ENCODE measurements at places on chromosomes 12 and 14.

- DNase-seq: no peak
These were observed 61.8 kb downstream of the RCOR1 start for GRCh38 chr14:102654298-102654697.

- DNase-seq: no peak
These were observed 139.3 kb upstream of the LMNTD1 start for GRCh38 chr12:25692115-25693035.

GRCh38 chr12:6699989-6700645 is 498 bp downstream of the PIANP start:
- no peak for DNase-seq

GRCh38 chr12:64457923-64458322 is 6.0 kb downstream of the TBK1 start:
- no peak for DNase-seq

DNA sequence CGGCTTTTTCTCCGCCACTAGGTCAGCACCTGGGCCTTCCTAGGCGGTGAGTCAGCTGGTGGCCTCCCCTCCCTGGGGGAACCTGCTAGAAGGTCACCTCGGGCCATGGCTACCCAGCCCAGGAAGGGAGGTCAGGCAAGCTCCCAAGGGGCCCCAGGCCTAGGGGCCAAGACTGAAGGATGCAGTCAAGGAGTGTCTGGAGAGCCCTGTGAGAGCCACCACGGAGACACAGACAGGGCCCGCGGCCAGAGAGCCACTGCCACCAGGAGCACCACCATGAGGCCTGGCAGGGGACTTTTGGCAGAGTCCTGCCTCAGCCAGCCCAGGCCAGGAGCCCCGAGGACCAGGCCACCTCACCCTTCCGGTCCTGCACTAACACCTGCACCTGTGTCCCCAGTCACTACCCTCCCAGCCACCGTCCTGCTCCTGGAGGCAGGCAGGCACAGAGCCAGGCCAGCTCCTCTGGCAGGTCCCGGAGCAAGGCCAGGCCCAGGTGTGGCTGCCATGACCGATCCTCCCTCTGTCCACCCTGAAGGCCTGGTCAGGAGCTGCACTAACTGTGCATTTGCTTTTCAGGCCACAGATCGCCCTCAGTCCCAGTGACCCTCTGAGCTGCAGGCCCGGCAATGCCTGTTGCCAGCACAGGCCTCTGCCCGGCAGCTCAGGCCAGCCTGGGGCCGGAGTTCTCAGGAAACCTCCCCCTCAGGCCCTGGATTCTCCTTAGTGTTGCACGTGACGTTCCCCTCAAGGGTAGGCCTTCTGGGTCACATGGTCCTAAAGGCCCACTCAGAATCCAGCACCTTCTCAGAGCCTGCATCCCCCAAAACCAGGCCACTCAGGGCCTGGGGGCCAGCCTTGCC is 6.9 kb downstream of the PHETA1 start:
- no peak for DNase-seq

- no peak for DNase-seq
These were observed 64.4 kb downstream of the FBXL14 start for GRCh38 chr12:1529862-1530591.

- no peak for DNase-seq
These were observed 123.4 kb downstream of the BICD1 start for GRCh38 chr12:32229971-32230612.

- no peak for DNase-seq
These were observed 903 bp downstream of the PARPBP start for GRCh38 chr12:102120886-102121285.

GRCh38 chr14:93086441-93087055 is 29.2 kb downstream of the ITPK1 start:
- no peak for DNase-seq

- no peak for DNase-seq
These were observed 196.9 kb downstream of the ALG10 start for GRCh38 chr12:34219046-34219770.

DNA sequence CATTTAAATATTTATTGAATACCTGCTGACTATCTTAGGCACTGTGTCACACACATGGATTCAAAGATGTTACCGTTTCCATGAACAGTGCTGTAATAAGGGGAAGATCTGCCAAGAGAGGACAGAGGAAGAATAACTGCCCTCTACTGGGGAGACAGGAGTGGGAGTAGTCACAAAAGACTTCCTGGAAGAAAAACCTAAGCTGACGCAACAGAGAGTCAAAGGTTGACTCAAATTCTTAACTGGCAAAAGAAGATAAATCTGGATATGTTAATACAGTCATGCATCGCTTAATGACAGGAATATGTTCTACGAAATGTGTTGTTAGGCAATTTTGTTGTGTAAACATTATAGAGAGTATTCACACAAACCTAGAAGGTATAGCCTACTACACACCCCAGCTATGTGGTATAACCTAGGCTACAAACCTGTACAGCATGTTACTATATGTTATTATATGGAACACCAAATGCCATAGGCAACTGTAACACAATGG is 51.5 kb downstream of the DCAF5 start:
- DNase-seq: peak; percentile 13

DNA sequence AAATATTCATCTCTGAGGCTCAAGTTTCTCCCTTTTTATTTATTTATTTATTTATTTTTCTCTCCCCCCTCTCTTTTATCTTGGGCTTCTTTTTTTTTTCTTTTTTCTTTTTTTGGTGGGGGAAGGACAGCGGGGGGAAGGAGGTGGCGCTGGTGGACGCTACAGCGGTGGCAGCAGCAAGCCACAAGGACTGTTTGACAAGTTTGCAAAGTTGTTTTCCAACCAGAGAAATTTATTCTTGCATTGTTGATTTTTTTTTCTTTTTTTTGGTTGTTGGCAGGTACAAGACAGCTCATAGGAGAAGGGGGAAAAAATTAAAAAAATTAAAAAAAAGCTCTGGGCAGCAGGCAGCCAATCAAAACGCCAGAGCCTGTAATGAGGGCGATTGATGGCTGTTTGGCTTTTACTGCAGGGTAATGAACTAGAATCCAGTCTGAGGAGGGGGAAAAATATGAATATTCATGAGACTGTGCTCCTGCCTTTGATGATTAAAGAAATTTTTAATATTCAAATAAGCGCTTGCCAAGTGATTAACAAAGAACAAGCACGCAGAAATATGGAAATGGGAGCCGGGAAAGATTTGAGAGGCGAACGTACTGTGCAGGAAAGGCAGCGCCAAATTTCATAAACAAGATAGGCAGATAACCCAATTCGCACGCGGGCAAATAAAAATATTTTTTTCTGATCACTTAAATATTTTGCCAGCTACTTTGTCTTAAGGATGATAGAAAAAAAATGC is 36.2 kb downstream of the BCL11B start:
- no peak for DNase-seq

DNA sequence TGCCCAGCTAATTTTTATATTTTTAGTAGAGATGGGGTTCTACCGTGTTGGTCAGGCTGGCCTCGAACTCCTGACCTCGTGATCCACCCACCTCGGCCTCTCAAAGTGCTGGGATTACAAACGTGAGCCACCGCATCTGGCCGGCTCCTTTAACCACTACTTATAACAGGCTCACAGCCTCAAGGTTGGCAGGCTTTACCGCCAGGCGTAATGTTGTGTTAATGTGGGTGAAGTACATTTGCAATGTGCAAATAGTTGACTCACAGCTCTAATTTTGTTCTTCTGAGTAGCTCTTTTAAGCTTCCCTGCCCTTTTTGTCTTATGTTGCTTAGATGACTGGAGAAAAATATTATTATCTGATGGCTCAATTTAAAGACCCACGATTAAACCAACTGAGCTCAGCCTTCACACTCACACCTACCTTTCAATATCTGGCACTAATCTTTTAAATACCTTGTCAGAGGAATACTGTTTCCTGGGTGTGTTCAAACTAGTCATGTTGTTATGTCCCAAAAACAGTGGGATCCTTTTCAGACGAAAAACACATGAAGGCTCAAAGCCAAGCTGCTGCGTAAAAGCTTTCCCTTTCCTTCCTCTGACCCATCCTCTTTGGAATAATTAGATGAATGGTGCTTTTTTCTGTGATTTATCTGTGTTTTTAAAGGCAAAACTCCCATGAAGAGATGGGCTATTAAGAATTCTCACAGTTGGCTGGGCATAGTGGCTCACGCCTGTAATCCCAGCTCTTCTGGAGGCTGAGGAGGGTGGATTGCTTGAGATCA is 57.2 kb upstream of the USP44 start:
- DNase-seq: no peak

DNA sequence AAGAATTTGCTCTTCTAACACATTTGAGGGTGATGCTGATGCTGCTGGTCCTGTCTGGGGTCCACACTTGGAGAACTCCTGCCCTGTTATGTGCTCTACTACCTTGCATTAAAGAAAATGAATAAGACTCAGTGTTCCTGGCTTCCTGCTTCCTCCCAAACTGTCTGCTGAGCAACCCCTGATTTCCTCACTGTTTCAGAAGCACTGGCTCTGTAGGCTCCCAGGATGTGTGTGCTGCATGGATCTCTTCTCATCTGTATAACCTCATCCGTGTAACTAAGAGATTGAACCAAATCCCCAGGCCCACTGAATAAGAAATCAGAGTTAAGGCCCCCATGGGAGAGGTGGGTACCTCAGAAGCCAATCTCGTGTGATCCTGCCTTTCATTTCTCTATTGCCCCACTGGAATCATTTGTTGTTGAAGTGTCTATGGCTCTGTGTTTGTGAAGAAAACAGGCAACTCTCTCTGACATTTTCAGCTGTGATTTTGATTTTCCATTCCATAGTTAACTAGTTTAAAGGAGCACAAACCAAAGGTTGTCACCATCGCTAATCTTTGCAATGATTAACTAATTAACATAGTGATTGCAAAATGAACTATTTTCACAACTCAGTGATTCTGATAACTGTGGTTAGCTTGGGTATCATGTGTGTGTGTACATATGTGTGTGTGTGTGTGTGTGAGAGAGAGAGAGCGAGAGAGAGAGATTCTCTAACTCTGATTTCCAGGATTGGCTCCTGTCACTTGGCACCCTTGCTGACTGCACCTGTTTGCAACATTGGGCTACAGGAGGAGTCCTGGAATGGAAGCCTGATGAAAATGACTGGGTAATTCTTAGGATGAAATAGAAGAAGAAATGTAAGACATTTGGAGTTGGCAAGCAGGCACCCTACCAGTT is 196.2 kb downstream of the SLC38A4 start:
- DNase-seq: no peak

GRCh38 chr12:114480337-114481199 is 74.6 kb upstream of the TBX5 start:
- no peak for DNase-seq

GRCh38 chr12:109589240-109589590 is 15.6 kb downstream of the MVK start:
- DNase-seq: no peak
